ENCODE measurements at places on chromosomes 4 and X.

DNA sequence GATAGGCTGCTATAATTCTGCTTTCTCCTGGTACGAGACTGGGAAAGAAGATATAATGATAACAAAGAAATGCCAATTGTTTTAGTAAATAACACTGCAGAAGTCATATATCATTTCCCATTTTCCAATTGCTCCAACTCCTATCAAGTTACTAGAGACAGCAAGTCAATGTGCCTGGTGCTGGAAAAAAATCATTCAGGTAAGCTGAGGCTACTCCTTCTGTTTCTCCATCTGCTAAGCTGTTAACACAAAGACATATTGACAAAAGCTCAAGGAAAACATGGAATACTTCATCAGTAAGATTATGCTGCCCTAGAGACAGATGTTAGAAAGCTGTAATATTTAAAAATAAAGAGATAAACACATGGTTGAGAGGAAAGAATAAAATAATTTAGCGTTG, 10.0 kb downstream of the NAA11 start:
- no peak for DNase-seq

DNA sequence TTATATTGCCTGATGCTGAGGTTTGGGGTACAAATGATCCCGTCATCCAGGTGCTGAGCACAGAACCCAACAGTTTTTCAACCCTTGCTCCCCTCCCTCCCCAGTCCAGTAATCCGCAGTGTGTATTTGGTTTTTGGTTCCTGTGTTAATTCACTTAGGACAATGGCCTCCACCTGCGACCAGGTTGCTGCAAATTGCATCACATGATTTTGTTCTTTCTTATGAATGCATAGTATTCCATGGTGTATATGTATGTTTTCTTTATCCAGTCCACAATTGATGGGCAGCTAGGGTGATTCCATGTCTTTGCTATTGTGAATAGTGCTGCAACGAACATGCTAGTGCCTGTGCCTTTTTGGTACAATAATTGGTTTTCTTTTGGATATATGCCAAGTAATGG, 25.4 kb downstream of the GABRQ start:
- no peak for DNase-seq

DNA sequence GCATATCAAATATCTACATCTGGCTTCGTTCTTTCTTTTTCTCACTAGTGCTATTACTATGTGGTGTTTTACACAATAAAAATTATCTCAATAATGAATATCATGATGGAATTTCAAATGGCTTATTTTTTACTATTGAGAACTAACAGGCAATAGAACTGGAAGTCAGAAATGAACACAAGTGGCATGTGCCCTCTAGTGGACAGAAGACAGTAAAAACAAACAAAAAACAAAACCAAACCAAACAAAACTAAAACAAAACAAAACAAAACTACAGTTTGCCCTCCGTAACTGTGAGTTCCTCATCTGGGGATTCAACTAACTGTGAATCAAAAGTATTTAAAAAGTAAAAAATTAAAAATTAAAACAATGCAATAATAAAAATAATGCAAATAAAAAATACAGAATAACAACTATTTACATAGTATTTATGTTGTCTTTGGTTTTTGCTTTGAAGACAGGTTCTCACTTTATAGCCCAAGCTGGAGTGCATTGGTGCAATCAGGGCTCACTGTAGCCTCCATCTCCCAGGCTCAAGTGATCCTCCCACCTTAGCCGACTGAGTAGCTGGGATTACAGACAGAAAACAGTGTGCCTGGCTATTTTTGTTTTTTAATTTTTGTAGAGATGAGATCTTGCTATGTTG, 195.6 kb upstream of the TACR3 start:
- DNase-seq = no peak

GRCh38 chr4:10981096-10981495, 296.5 kb upstream of the CLNK start:
- no peak for DNase-seq

DNA sequence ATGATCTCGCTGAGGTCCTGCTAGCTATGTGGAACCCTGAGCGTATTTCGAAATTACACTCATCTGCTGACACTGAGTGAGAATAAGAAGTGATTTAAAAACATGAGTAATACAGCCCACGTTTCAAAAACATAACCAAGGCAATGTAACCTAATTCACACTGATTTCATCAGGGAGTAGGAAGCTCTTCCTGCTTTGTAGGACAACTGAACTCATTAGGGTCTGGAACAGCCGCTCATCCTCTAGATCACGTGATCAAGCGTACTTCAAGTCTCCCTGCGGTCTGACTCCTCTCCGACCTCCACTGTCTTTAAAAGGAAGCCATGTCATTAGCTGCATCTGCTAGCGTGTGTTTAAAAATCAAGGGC, 138.0 kb downstream of the NSUN7 start:
- DNase-seq = no peak

DNA sequence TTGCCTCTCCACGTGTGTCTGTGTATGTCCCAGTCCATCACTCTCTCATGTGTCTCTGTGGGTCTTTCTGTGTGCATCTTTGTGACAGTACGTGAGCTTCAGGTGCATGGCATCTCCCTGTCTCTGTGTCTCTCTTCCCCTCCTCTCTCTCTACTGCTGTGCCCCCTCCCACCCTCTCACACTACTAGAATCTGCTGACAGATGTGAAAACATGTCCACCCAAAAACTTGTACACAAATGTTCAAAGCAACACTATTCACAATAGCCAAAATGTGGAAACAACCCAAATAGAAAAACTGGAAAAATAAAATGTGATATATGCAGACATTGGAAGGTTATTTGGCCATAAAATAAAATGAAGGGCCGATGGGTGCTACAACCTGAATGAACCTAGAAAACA, 10.0 kb downstream of the EVC start:
- no peak for DNase-seq

- no peak for DNase-seq
These were observed 99.7 kb upstream of the SLC7A11 start for GRCh38 chr4:138341739-138342415.

GRCh38 chr4:145731028-145731427, 51.1 kb downstream of the C4orf51 start:
- no peak for DNase-seq

- no peak for DNase-seq
These were observed 317.6 kb upstream of the GNPDA2 start for GRCh38 chr4:45043911-45044310.

GRCh38 chr4:187656959-187657358, 338.6 kb upstream of the ZFP42 start:
- no peak for DNase-seq

DNA sequence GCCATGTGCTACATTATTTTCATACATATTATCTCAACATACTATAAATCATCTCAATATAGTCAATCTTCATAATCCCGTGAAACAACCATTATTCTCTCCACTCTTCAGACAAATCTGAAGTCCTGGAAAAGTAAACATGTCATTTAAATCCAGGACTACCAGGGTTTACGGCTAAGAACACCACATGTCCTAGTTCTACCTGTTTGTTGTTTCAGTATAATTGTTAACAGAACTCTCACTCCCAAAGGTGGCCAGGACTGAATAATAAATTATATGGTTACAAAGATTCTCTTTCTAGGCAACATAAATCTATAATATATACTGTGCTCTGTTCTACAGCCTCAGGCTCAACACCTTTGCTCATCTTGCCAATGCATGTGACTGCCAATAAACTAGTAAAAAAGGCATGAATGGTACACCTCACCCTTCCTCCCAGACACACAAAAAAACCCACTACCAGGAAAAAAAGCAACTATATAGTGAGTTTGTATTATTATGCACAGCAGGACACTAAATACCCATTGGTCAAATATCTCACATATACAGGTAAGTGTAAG, 20.1 kb downstream of the EIF4E start:
- no peak for DNase-seq

DNA sequence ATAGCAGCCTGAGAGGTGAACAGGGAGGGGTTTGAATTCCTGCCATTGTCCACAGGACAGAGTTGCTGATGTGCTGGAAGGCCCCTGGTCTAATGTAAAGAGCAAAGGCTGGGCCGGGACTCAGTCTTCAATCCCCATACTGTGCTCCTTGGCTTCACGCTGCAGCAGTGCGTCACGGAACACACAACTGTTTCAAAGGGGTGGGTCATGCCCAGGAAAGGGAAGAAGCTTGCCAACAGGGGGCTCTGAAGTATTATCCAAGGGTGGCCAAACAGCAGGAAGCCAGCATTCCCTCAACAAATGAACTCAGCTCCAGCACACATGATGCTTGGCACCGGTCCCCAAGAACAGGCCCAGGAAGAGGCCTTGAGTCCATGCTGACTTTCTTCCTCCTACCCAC, 122.5 kb downstream of the NFKB1 start:
- DNase-seq = no peak

DNA sequence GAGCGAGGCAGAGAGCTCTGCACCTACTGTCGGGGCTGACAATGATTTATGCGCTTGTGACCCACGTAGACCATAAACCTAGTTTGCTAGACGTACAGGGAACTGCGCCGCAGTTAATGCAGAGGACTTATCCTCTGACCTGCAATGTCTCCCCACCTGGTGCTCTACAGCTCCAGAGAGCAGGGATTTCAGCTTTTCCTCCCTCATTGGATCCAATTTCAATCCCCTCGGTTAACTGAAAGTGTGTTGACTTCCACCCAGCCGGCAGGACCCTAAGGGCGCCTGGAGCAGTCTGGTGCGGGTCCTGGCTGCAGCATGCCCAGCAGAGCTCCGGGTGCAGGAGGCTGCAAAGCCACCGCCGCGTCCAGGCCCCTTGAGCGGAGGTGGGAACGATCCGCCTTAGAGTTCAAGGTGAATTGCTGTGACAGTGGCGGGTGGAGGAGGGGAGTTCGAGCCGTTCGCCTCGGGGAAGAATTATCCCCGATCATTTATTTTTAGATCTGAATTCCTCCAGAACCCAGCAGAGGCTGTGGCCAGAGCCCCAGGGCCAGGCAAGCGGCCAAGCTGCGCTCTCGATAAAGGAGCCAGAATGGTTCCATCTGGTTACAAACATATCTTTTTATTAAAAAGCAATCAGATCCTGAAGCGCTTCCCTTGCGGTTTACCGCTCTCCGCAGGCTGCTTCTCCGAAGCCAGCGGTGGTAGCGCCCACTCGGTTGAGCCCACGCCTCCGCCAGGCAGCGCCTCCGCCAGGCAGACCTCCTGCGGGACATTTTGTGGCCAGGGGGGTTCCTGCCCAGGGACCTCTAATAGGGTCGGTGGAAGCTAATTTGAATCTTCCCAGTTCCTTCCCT, 66.0 kb downstream of the FBXO8 start:
- peak; percentile 17 for DNase-seq

GRCh38 chr4:107192601-107193000, 156.5 kb upstream of the DKK2 start:
- DNase-seq = no peak

GRCh38 chrX:91137883-91138282, 296.8 kb upstream of the PABPC5 start:
- no peak for DNase-seq

DNA sequence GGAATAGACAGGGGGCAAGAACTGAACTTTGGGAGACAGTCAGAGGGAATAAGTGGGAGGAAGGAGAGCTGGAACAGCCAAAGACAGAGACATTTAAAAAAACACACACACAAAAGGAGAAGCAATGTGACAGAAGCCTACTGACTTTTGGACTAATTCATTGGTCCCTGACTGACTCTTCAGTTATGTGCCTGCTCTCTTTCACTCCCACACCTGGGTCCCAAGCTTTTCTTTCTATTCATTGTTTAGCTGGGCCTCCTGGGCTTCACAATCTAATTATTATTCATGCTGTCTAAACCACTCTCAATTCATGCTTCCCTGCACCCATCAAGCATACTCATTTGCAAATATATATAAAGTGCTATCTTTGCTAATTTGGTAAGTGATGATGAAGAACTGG, 139.2 kb upstream of the IRS4 start:
- DNase-seq = no peak

DNA sequence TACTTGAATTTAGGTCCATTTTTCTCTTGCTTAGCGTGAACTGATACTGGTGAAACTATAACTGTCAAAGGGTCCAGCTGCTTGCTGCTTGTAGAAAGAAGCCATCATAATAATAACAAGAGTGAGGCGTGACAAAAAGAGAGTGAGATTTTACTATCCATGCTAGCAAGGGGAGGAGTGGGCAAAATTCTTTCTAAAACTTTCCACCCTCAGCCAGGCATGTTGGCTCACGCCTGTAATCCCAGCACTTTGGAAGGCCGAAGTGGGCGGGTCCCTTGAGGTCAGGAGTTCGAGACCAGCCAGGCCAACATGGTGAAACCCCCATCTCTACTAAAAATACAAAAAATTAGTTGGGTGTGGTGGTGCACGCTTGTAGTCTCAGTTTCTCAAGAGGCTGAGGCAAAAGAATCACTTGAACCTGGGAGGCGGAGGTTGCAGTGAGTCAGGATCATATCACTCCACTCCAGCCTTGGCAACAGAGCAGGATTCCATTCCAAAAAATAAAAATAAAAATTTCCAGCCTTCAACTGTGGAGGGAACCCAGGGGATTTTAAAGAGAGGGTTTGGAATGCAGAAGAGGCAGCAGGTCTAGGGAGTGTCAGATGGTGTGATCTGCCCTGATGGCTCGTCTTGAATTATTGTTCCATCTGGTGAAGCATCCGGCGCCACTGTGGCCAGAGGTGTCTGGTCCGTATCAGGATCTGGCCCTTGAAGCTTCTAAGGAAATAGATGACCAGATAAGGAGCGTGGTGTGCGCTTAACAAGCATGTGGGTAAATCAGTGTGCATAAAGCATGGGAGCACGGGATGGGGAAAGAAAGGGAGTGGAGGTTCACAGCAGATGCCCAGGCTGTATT, 51.8 kb downstream of the LRP2BP start:
- DNase-seq = no peak

DNA sequence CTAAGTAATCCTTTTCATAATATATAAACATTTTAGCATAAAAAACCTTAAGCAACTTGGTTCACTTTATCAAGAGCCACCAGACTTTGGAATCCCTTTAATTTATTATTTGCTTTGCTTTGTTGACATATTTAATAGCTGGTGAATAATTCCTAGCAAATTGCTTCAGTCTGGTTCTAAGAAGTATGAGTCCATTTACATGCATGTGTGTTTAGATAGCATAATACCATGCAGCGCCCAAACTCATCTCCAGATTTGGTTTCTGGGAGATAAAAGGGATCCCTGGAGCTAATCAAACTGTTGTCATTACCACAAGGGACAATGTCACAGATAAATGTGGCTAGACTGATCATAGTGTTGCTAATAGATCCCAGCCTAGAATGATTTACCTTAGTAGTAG, 111.8 kb downstream of the TMEM144 start:
- no peak for DNase-seq

- DNase-seq = no peak
These were observed 21.2 kb downstream of the TRAM1L1 start for GRCh38 chr4:117063961-117064696.

- no peak for DNase-seq
These were observed 123.9 kb upstream of the RXFP1 start for GRCh38 chr4:158397781-158398180.

GRCh38 chrX:150219374-150220185, 143.5 kb upstream of the MAMLD1 start:
- no peak for DNase-seq

DNA sequence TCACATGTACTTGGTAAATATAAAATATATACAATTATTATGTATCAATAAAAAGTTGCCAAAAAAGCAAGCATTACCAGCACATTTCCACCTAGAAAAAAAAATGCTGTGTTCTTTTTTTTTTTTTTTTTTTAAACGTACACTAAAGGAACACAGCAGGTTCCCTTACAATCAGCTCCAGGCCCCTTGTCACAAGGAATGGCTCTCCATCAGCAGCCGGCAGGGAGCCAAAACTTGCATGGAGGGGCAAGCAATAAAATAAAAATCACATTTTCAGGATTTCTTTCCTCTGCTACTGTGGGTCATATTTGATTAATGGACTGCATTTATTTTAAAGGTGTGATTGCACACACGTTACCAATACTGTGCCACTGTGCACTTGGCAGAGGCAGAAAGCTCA, 460.3 kb downstream of the GPAT3 start:
- DNase-seq = no peak
